ENCODE measurements at places on chromosomes 5 and 9.

DNA sequence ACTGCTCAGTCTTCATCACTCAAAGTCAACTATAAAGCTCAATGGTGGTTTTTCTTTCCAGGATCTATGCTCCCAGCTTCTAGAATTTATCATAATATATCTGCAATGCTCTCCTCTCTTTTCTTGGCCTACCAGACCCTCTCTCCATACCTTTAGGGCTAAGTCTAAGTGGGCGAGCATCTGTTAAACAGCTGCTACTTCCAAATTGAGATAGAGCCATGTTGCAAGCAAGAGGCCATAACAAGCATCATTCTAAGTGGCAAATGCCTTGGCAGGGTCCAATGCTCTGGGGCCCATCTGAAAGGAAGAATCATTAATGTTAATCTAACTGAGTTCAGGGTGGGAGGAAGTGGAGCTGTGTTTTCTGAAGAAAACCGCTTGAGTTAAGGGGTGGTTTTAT lies 324.0 kb downstream of the TLR4 start:
- no peak overlapping the region for H3K4me3 ChIP-seq
- no peak for DNase-seq
- no peaks in the 10 kb centered on the region for H3K4me1 ChIP-seq
- no peak overlapping the region for H3K27ac ChIP-seq
- no peaks in the 10 kb centered on the region for H3K36me3 ChIP-seq

DNA sequence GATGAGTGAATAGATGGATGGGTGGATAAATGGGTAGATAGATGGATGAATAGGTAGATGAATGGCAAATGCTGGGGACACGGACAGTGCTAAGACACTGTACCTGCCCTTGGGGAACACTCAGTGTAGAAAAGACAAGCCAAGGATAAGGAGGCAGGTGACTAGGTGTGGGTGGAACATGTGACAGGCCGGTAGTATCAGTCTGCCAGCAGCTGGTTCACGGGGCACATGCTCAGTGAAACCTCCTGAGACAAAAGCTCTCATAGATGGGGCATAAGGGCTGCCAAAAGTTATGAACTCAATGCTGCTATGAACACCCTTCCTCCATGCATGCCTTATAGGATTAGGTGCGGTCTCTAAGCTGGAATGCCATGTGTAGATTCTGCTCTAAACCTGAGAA lies 71.0 kb downstream of the C5orf15 start:
- H3K27me3 ChIP-seq, result no peaks in the 10 kb centered on the region
- no peak for DNase-seq
- H3K4me1 ChIP-seq, result peaks cover 24% of the 10 kb centered on the region
- H3K27ac ChIP-seq, result no peak overlapping the region

- no peak for DNase-seq
- H3K27me3 ChIP-seq, result peaks cover 6% of the 10 kb centered on the region
- no peak overlapping the region for H3K4me3 ChIP-seq
- H3K27ac ChIP-seq, result no peak overlapping the region
- peaks cover under 1% of the 10 kb centered on the region for H3K36me3 ChIP-seq
Observed at GRCh38 chr5:54471398-54471797, 15.9 kb downstream of the HSPB3 start.

- H3K4me3 ChIP-seq, result no peak overlapping the region
- no peaks in the 10 kb centered on the region for H3K27me3 ChIP-seq
- no peak for DNase-seq
- H3K36me3 ChIP-seq, result peaks cover 5% of the 10 kb centered on the region
- peaks cover 3% of the 10 kb centered on the region for H3K4me1 ChIP-seq
Observed at GRCh38 chr5:58970766-58971165, 387.9 kb downstream of the RAB3C start.

DNA sequence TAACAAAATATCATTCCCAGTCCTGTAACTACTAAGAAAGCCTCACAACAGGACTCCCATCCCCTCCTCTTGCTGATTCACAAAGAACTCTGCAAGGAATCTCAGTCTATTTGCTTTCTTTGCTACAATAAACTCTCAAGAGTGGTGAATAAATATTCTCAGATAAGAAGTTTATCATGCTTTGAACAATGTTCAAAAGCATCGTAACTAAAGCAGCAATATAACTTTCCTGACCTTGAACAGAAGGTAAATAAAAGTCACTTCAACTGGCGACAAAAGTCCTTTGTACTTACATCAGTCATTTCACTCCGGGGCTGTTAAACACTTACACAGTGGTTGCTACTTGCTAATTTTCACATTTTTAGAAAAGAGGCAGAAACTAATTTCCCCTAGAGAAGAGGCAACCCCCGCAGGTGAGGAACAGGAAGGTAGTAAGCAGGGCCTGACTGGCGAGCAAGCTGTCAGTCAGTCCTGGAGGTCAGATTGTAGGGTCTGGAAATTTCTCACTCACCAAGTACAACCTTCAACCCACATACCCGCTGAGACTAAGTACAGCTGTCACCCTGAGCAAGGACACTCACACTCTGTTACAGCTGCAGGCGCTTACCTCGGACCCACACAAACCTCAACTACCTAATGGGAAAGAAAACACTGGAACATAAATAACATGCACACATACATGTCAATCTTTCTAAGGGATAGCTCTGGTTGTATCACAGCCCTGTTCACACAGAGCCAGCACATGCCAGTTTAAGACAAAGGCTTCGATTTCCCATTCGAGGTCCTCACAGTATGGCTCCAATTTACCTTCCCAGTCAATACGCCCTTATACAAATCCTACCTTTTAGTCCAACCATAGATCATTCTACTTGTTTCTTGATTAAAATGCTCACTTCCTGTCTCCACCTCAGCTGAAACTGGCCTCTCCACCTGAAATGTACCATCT lies 104.6 kb upstream of the RETREG1 start:
- H3K36me3 ChIP-seq, result no peaks in the 10 kb centered on the region
- no peaks in the 10 kb centered on the region for H3K27me3 ChIP-seq
- no peak overlapping the region for H3K4me3 ChIP-seq

DNA sequence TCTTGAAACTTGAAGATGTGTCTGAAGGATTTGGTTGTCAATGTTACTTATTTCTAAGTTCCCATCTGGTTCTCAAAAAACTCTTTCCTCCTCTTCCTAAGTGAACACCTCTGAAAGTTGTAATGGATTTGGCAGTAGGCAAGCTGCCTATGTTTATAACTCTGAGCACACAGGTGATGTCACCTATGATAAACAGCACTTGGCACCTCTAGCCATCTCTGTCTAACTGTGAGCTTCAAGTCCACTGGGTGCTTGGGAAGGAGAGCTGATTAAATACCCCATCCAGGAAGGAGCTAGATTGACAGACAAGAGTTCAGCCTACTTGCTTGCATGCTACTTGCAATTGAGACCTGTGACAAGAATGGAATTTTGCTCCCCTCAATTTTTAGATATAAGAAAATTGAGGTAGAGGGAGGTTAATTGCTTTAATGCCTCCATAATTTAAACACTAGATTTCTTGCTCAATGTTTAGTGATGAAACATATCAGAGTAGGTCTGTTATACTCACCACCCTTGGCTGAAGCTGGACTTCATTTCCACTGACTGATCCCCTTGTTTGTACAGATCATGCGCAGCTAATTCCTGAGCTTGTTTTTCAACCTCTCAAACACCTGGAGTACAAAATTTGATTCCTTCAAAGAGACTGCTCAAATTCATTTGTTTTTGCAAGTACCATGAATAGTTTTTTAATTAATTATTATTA lies 49.9 kb downstream of the PDE4D start:
- no peak overlapping the region for H3K4me3 ChIP-seq
- H3K27ac ChIP-seq, result no peak overlapping the region
- H3K36me3 ChIP-seq, result no peaks in the 10 kb centered on the region
- H3K27me3 ChIP-seq, result no peaks in the 10 kb centered on the region
- no peaks in the 10 kb centered on the region for H3K4me1 ChIP-seq

GRCh38 chr5:106454651-106455415 lies 1215.9 kb downstream of the EFNA5 start:
- no peaks in the 10 kb centered on the region for H3K4me1 ChIP-seq
- no peak for DNase-seq
- H3K27ac ChIP-seq, result no peak overlapping the region
- no peaks in the 10 kb centered on the region for H3K36me3 ChIP-seq
- H3K4me3 ChIP-seq, result no peak overlapping the region
- H3K27me3 ChIP-seq, result no peaks in the 10 kb centered on the region

DNA sequence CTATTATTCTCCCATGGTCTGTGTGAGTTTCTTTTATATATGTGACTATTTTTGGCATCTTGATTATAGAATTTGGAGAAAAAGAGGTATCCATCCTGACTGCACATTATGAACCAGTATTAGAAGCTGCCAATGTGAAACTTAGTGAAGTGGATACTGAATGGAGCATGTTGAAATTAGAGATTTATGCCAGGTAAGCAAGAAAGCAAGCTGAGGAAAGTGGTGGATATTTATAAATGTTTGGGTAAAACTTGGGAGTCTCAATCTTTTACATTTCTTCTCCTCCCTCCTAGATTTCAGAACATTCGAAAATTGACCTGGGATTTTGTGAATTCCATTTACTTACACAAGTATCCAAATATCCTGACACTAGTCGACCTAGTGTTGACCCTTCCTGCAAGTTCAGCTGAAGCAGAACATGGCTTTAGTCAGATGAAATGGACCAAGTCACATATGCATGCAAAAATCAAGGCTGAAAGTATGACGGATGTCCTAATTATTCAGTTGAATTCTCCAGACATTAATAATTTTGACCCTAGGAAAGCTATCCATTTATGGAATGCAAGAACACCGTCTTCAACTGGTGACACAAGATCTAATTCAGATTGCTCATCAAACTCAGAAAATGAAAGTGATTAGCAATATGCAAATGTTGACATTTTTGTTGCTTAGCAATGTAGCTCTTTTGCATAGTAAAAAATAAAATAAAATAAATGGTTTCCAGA lies 66.8 kb upstream of the IL7R start:
- peaks cover 2% of the 10 kb centered on the region for H3K4me1 ChIP-seq
- no peak for DNase-seq
- no peak overlapping the region for H3K27ac ChIP-seq
- peaks cover 2% of the 10 kb centered on the region for H3K27me3 ChIP-seq
- H3K4me3 ChIP-seq, result no peak overlapping the region
- H3K36me3 ChIP-seq, result no peaks in the 10 kb centered on the region

GRCh38 chr9:68694125-68694524 lies 10.9 kb upstream of the PIP5K1B start:
- no peak for DNase-seq
- H3K4me1 ChIP-seq, result peaks cover 4% of the 10 kb centered on the region
- peaks cover 8% of the 10 kb centered on the region for H3K27me3 ChIP-seq
- H3K4me3 ChIP-seq, result no peak overlapping the region

DNA sequence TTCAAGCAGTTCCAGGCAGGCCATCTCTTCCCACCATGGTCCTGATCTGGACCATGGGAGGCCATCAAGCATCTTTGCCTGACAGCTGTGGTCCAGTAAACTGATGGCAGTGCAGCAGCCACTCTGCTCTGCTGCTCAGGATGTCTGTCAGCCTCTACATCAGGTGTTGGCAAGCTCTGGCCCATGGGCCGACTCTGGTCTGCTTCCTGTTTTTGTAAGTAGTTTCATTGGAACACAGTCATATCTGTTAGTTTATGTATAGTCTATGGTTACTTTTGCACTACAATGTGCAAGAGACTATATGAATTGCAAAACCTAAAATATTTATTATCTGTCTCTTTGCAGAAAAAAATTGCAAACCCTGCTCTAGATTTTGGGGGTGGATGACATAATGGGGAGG lies 225.0 kb downstream of the KCTD16 start:
- H3K36me3 ChIP-seq, result no peaks in the 10 kb centered on the region
- DNase-seq, result no peak
- no peaks in the 10 kb centered on the region for H3K4me1 ChIP-seq
- H3K27me3 ChIP-seq, result peaks cover 2% of the 10 kb centered on the region
- H3K4me3 ChIP-seq, result no peak overlapping the region

GRCh38 chr5:168978015-168978414 lies 322.9 kb downstream of the SLIT3 start:
- no peak overlapping the region for H3K4me3 ChIP-seq
- peaks cover 10% of the 10 kb centered on the region for H3K27me3 ChIP-seq
- no peaks in the 10 kb centered on the region for H3K4me1 ChIP-seq
- no peak for DNase-seq
- no peaks in the 10 kb centered on the region for H3K36me3 ChIP-seq
- no peak overlapping the region for H3K27ac ChIP-seq

DNA sequence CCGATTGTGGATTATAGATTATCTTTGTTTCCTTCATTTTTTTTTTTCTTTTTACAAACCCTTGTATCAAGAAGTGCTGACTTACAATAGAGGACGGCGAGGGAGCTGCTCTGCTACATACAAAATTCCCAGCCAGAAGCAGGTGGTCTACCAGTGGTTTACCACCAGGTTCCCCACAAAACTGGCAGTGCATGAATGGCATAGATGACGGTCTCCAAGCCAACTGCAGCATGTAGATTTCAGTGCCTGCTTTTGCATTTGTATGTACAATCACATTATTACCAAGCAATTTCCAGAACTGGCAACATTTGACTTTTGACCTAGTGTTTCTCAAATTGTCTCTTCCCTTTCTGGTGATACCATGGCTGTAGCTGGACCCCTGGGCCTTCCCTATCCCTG lies 84.0 kb downstream of the ACER2 start:
- H3K4me1 ChIP-seq, result peaks cover 3% of the 10 kb centered on the region
- H3K27me3 ChIP-seq, result peaks cover 7% of the 10 kb centered on the region
- no peak overlapping the region for H3K4me3 ChIP-seq
- no peak for DNase-seq
- H3K27ac ChIP-seq, result no peak overlapping the region

- H3K4me1 ChIP-seq, result peaks cover 7% of the 10 kb centered on the region
- no peaks in the 10 kb centered on the region for H3K27me3 ChIP-seq
- no peak overlapping the region for H3K4me3 ChIP-seq
- no peak overlapping the region for H3K27ac ChIP-seq
- no peak for DNase-seq
Observed at GRCh38 chr5:139445325-139446170, 6.2 kb upstream of the DNAJC18 start.

- H3K4me1 ChIP-seq, result peaks cover 8% of the 10 kb centered on the region
- no peaks in the 10 kb centered on the region for H3K36me3 ChIP-seq
- H3K27ac ChIP-seq, result no peak overlapping the region
- no peak overlapping the region for H3K4me3 ChIP-seq
- DNase-seq, result no peak
Observed at GRCh38 chr9:121862371-121863332, 211.2 kb downstream of the DAB2IP start.

- H3K27ac ChIP-seq, result no peak overlapping the region
- peak; percentile 14 for DNase-seq
- H3K4me3 ChIP-seq, result no peak overlapping the region
- no peaks in the 10 kb centered on the region for H3K36me3 ChIP-seq
Observed at GRCh38 chr5:170791325-170791954, 7.9 kb downstream of the GABRP start.

- no peak overlapping the region for H3K4me3 ChIP-seq
- H3K4me1 ChIP-seq, result no peaks in the 10 kb centered on the region
- DNase-seq, result no peak
- H3K27ac ChIP-seq, result no peak overlapping the region
Observed at GRCh38 chr9:80954521-80954920, 734.8 kb downstream of the TLE1 start.

GRCh38 chr9:113695440-113695851 lies 180.7 kb upstream of the ZNF618 start:
- peaks cover 1% of the 10 kb centered on the region for H3K36me3 ChIP-seq
- H3K27me3 ChIP-seq, result peaks cover 8% of the 10 kb centered on the region
- no peaks in the 10 kb centered on the region for H3K4me1 ChIP-seq
- H3K27ac ChIP-seq, result no peak overlapping the region
